ENCODE measurements at places on chromosomes 5 and 9.

DNA sequence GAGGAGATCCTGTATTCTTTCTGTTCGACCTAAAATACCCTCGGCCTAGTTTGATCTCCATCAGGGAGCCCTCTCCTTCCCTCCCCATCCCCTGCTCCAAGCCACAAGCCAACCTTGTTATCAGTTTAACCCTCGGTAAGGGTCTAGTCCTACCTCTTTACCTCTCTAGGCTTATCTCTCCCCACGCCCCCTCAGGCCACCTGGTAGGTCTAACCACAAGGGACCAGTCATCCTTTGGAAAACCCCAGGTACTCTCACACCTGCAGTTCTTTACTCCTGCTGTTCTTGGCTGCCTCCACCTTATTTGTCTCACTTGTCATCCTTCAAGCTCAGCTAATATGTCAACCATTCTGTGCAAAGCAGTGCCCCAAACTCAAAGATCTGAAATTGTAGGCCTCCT is 78.7 kb downstream of the RAD23B start:
- no peak for DNase-seq

DNA sequence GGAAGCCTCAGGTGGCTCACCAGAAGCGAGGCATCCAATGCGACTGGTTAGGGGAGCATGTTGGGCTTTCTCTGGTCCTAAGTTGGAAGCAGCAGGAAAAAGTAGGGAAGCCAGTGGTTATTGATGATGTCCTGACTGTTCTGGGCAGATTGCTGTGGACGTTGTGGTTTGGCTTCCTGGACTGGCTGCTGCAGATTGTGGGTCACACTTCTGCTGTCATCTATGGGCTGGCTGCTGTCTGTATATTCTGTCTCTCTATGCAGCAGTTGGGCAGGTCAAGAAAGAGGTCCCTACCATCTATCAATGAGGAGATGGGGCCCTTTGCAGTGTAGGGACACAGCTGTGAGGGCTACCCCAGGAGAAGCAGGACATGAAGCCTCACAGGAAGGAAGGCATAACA is 13.5 kb upstream of the MARCHF6 start:
- no peak for DNase-seq

DNA sequence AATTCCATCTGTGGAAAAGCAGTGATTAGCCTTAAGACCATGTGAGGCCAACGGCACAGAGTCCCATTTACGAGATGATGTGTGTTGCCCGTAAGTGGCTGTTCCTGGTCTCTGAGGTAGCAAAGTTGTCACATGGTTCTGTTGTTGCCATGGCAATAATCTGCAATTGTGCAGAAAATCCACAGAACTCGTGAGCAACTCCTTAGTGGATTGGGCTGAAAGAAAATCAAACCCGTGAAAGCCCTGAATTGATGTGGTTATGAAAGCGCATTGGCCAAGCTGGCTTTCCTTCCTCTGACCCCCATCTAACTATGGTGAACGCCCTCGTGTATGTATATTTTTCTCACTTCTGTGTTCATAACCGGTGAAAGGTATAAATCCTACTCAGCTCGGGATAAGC is 614.7 kb downstream of the EBF1 start:
- DNase-seq = no peak

DNA sequence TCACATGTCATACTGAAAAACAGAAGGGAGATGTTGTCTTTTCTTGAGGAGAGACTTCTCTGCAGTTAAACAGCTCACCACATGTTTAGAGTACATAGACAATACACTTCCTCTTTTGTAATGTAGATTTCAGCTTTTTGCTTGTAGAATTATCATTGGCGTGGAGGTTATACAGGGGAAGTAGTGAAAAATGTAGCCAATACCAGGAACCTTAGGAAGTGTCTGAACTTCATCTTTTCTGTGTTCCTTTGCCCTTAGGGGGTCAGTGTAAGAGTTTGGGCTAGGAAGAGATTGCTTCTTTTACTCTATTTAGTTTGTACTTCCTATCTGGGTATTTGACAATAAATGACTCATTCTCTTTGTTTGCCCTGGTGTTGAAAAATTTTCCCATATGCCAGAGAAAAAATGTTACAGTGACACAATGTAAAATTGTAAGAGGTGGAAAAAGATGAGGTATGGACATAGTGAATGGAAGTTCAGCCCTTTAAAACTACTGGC is 21.0 kb upstream of the CDKN2B start:
- DNase-seq = peak; percentile 58

- DNase-seq = no peak
Measured at GRCh38 chr5:775961-776861, 8.3 kb downstream of the ZDHHC11B start.

- DNase-seq = no peak
Measured at GRCh38 chr5:1410156-1411014, 34.9 kb downstream of the SLC6A3 start.

DNA sequence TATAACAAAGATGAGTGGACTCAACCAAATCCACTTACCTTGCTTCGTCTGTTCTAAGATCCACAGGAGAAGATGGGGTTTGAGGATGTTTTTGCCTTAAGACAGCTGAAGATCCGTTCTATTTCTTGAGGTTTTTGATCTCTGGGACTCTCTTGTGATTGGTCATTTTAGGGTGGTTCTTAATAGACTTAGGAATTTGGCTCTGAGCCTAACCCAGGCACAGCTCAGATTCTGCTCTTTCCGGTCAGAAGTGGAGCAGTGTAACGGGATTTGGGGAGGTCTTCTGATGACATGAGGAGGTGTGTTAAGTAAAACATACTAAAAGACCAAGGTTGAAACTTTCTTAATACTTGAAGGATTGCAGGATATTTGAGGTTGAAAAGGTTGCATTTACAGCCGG is 166.9 kb downstream of the DMRT2 start:
- DNase-seq = no peak

- DNase-seq = peak; percentile 90
Measured at GRCh38 chr5:143141652-143142051, 261.8 kb downstream of the NR3C1 start.

GRCh38 chr5:159916841-159917761 is 819 bp downstream of the ADRA1B start:
- DNase-seq = no peak

GRCh38 chr5:67182301-67182790 is 14.3 kb downstream of the CD180 start:
- DNase-seq = peak; percentile 93

DNA sequence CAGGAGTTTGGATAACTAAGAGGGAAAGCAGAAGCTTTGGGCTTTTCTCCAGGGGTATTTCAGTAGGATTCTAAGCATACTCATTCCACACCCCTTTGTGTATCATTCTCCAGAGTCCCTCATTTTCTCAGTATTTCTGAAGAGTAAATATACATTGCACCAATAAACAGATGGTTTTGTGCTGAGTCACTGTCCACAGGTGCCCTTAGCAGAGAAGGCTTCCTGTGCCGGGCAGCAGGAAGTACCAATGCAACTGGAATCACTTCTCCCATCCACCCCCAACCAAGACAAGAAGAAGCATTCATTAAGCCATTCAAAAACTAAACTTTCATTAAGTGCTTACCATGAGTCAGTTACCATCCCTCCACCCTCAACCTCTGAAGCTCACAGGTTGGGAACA is 3.6 kb upstream of the CCNJL start:
- no peak for DNase-seq

DNA sequence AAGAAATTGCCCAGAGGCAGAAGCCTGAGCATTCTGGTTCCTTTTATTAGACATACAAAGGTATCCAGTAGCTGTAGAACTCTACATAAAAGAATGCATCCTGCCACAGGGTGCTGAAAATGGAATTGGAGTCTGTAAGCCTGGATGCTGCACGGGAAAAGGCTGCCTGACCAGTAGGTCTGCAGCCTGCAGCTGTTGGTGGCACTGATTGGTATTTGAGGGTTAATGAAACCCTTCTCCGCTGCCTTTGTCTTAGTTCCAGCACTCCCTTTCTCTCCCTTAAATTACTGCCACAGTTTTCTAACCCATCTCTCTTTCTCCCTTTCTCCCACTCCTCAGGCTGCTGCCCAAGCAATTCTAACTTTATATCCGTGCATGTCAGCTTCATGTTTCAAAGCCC is 64.7 kb downstream of the BRINP1 start:
- DNase-seq = no peak

DNA sequence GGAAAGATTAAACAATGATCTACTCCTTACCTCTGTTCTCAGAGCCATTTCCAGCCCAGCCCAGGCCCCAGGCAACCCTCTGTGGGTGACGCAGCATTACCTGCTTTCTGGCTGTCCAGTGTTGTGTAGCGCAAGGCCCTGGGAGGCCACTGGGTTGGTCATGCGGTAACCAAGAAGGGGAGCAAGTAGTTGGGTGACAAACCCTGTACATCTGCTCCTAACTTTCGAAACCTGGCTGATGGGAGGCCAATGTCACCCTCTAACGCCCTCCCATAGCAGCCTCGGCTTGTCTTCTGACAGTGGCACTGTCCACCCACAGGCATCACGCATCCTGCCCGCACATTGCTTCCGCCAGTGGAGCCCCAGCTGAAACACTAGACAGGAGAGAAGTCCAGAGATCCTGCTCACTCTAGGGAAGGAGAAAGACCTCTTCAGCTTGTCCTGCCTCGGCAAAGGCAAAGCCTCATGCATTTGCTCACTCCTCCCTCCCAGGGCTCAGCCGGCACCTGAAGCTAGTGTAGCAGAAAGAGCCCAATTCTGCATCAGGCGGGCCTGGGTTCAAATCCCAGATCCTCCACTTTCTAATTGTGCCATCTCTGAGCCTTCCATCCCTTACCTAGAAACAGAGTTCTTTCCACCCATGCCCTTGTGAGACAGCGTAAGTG is 94.6 kb downstream of the ADAMTS2 start:
- DNase-seq = no peak
